ENCODE measurements at places on chromosomes 11 and 22.

GRCh38 chr11:8363921-8364320 is 100.2 kb upstream of the LMO1 start:
- no peak for DNase-seq

DNA sequence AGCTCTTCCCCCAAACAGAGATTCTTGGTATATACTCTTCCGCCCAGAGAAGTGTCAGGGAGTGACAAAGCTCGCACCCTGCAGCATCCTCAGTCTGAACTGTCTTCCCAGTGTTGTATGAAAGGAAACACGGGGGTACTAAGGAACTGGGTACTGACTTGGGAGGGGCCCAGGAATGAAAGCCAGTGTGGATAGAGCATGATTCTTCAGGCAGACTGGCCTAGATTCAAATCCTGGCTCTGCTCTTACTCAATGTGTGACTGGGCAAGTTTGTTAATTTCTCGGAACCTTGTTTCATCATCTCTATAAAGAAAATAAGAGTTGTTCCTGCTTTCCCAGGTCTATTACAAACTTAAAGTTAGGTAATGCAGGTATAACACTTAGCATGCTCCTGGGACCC is 266.0 kb upstream of the NARS2 start:
- no peak for DNase-seq

DNA sequence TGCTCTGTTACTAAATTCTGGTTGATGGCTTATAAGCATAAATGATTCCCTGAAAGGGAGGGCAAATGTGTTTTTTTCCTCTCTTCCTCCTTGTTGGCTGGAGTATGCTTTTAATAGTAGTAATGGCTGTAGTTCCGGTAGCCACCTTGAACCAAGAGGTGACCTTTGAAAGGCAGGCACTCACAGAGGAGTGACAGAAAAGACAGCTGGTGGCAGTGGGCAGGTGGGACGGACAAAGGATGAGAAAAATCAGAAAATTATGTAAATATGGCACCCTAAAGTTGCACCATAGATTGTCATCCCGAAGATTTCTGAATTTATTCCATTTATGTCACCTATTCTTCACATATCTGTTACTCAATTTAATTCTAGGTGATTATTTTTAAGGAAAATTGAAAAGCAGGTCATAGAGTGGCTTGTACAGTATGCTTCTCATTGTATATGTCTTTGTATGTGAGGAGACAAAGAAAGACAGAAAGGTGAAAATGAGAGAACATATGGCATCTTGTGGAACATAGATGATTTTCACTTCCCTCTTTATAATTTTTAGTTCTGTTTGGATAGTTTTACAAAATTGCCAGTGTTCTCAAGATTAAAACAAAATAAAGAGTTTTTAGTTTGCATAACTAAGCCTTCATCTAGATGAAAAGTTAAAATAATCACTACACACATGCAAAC is 17.0 kb downstream of the CASP12 start:
- DNase-seq, result no peak

DNA sequence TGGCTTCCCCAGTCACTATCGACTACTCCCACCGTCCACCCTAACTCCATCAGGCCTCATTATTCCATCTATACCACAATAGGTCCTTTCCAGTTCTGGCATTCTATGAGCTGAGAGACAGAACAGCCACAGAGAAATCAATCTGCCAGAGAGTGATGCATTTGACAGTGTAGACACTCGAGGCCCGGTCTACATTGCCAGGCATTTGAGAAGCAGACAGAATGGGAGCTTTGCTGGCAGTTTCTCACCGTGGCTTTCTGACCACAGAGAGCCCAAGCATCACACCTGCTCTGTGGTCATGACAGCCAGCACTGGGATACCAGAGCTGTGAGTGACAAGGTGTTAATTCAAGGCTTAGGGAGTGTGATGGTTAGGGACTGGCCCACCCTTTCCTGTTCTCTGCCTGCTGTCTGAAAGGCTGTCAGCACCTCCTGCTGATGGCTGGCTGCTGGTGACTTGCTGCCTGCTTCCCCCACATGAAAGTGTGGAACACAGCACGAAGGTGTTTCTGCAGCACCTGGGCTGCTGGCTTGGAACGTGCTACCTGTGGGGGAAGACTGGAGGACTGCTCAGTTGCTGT is 137.8 kb downstream of the KIRREL3 start:
- DNase-seq, result no peak

DNA sequence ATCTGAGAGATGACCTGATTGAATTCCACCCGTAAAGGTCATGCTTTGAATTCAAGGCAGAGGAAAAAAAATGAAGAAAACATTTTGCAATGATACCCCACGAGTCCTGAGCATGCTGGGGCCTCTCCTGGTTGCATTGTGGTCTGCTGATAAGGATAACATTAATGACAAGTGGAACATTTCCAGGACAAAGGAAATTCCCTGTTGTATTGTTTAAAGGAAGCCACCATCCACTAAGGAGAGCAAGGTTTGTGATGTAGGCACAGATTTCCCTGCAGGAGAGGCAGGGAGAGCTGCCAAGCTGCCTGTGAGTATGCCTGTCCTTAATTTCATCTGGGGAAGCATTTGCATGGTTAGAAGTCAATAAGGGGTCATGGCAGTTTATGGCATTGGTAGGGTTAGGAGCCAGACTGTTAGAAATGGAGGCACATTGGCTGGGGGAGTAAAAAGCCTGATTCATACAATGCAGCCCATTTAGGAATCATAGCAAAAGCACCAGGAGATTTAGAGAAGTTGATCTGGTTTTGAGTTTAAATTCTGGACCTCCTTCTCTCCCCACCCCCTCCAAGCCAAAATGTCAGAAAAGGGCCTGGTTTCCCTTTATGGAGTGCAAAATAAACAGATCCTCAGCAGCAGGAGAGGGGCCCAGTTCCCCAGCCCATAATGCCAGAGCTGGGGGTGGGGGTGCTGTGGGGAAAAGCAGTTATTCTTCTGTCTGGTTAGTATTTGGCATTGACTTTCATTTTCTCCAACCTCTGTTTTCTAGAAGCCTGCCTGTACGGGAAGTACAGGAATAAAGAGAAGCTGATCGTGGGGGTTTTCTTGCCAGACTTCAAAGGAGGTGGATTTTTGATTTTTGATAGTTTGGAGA is 22.1 kb downstream of the FLI1 start:
- DNase-seq, result no peak

DNA sequence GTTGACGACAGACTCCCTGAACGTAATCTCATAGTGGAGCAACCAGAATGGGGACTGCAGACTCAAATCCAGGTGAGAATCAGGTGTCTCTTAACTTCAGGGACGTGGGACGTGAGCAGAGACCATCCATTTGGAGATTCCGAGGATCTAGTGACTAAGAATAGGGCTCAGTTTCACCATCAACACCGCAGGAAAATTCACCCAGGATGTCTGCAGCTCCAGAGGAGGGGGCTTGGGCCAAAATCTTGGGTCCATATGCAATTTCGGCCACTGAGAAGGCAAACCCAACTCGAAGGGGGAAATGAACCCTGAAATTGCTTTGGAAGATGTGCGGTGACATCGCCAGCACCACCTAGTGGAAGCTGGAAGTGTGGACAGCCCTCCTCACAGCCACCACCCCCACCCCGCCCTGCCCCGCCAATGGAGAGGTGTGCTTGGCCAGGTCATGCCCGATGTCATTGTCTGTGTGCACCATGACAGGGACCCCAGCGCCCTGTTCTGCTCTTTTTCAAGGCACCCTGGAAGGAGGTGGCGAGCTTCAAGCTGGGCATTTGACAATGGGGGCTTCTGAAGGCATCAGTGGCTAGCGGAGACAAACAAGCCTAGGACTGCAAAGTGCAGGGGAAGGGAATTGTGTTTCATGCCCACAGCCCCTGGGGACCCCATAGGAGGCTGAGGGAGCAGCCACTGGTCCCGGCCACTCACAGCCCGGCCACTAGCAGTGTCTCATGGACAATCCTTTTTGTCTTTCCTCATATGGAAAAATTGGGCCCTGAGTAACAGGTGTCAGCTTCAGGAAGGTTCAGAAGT is 24.8 kb downstream of the APOL1 start:
- DNase-seq, result no peak

DNA sequence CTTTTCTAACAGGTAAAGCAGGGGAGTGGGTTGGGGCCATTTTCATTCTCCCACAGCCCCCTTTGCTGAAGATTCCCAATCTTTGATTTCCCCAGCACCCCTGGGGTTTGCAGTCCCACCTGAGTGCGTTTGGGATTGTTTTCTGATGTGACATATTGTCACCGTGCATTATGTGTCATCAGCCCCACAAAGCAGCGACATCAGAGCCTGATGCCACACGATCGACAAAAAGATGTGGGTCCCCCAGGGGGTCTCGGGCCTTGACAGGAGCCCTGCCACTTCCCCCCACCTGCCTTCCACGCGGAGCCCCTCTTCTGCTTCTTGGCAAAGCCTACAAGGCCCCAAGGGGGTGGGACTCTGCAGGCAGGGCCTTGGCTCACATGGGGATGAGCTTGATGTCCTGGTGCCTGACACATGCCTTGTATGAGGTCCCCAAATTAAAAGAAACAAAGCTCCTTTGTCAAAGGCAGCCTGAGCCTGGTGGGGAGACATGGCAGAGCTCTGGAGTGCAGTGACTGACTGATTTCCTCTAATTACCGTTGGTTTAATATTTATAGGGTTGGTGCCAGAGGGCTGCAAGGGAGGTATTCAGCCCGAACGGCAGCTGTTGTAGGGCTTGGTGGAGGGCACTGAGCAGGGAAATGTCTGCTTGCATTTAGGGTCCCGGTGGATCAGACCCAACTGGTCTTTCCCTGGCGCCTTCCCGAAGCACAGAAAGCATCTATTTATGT is 149.2 kb downstream of the MIAT start:
- no peak for DNase-seq

- no peak for DNase-seq
Measured at GRCh38 chr11:30902929-30903328, 316.8 kb upstream of the MPPED2 start.

DNA sequence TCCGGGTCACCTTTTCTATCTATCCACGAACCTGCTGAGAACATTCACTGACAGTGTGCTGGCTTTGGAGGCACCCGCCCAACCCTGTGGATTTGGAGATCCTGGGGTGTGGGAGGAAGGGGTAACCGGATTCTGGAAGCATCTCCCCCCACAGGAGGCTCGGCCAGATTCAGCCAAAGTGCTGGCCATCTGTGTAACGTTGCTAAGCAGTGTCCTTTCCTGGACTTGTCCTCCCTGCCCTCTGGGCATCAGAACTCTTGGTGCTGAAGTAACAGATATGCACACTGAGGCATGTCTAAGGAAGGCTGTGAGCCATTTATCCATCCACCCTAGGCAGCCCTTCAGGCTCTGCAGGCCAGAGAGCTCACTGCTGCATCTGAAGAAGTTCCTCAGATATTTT is 85.7 kb downstream of the SNX19 start:
- DNase-seq, result no peak

DNA sequence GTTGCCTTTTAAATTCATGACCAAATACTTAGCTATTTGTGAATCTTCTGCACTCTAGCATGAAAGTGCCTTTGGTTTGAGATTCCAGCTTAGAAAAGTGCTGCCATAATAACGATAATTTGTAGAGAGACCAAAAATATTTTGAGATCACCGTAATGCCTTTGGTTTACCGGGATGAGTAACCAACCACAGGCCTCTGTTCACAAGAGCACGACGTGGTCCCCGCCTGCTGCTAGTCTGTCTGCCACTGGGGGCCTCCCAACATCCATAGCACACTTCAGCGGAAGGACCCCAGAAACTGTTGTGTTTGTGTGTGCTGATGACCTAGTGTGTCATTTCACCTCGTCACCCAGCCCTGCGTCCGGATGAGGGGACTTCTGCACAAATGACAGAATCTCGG is 67.0 kb upstream of the RASSF10 start:
- DNase-seq, result no peak

DNA sequence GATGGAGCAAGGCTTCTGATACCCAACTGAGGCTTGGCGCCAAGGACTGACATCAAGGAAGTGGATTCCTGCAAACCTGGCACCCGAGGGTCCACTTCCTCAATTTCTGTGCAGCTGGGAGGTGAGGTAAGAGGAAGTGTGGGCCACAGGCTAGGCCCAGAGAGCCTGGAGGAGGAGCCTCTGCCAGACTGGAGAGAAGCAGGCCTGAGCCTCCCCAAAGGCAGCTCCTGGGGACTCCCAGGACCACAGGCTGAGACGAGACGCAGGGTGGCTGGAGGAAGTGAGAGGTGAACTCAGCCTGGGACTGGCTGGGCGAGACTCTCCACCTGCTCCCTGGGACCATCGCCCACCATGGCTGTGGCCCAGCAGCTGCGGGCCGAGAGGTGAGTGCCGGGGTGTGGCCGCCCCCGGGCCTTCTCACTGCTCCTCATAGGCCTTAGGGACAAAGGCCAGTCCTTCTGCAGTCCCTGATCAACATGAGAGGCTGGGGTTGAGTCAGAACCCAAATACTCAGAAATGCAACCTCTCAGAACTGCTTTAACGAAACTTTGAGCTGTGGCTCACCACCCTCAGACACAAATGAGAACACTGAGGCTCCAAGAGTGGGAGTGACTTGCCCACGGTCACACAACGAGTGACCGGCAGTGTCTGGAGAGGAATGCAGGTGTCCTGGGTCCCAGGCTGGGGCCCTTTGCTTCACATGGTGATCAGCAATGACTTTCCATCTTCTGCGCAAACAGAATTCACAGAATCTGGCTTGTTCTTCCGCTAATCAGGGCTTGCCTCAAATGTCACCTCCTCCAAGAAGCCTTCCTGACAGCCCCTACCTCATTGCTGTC is at the start of gene NCF4:
Gene NCF4 (plus strand): TSS at position 186 of the 839 bp plus-strand sequence. CDS start 166 bp downstream, at position 352.
- no peak for DNase-seq

DNA sequence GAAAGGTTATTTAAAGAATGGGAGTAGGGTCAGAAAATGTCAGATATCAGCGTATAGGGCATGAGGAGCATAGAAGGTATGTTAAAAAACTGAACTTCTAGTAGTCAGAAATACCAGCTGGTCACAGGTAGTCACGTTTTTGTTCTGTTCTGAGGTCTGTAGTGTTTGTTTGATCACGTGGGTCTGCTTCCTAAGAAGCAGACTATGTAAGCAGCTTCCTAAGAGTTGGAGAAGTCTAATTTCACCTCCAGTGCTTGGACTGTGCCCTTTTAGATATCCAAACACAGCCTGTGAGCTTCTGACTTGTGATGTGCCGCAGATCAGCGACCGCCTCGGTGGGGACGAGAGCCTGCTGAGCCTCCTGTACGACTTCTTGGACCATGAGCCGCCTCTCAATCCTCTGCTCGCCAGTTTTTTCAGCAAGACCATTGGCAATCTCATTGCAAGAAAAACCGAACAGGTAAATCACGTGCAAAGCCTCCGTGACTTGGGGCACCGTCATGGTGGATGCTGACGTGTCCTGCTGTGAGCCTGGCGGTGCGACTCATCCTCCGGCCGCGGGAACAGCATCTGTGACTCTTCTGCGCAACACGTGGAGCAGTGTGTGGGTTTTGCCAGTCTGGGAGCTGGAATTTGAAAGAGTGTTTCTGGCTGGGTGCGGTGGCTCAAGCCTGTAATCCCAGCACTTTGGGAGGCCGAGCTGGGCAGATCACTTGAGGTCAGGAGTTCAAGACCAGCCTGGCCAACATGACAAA is 63.5 kb downstream of the PPP6R2 start:
- no peak for DNase-seq

Measured in cortex of kidney (tissue), 1 donor.